Mesothelial cell of epicardium (in vitro differentiated cells): ENCODE measurements at places on chromosomes 1 and 21.

DNA sequence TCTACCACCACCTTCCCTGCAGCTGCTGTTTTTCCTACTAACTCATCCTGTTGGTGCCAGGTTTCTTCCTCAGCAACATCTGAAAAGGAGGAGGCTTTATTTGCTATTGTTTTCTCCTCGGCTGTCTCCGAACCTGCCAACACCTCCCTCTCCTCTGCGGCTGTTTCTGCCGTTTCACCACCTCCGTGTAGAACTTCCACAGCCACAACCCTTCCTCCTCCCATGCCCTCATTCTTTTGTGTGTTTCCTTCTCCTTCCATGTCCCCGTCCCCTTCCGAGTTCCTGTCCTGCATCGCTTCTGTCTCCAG is 59.0 kb upstream of the LRRC53 start:
- DNase-seq = no peak
- no peak overlapping the region for H3K4me3 ChIP-seq
- H3K36me3 ChIP-seq = no peaks in the 10 kb centered on the region
- H3K27me3 ChIP-seq = peaks cover 5% of the 10 kb centered on the region
- no peaks in the 10 kb centered on the region for H3K4me1 ChIP-seq

DNA sequence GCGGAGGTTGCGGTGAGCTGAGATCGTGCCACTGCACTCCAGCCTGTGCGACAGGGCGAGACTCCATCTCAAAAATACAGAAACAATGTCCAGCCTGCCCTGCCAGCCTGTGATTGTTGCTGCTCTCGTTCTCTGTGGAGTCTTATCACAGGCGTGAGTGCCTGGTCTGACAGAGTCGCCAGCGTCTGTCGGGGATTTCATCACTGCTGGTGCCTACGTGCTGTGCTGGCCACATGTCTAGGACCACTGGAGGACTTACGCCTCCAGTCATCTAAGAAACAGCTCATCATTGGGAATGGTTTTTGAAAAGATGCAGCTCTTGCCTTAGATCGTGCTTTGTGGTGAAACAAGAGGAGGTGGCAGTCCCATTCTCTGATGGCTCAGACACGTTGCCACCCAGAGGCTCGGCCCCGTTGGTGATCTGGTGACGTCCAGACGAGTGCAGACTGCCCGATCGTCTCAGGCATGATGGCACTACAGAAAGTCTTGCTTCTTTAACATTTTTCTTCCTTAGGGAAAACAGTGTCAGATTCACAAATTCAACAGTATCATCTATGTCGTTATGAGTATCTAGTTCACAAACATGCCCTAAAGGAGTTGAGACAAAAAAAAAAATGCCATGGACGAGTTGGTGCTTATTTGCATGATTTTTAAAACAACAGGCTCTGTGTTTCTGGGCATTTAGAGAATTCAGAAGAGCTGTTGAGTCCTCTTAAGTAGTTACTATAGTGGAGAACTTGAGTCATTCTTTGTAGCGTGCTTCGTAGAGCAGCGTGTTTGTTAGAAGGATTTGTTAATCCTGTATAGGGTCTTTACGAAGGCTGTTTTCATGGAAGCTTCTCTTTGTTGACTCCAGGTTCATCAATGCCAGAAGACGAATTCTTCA is 47.5 kb downstream of the CBS start:
- no peak overlapping the region for H3K4me3 ChIP-seq
- H3K27ac ChIP-seq = no peak overlapping the region
- H3K36me3 ChIP-seq = peaks cover 26% of the 10 kb centered on the region
- H3K4me1 ChIP-seq = peaks cover 6% of the 10 kb centered on the region
- DNase-seq = no peak

- peak overlapping the region; percentile 66 for H3K27ac ChIP-seq
- H3K4me3 ChIP-seq = no peak overlapping the region
- peaks cover 4% of the 10 kb centered on the region for H3K36me3 ChIP-seq
- H3K27me3 ChIP-seq = no peaks in the 10 kb centered on the region
These were observed 11.5 kb upstream of the CXADR start for GRCh38 chr21:17501107-17502006.

- H3K36me3 ChIP-seq = no peaks in the 10 kb centered on the region
- no peak for DNase-seq
- no peaks in the 10 kb centered on the region for H3K27me3 ChIP-seq
- peaks cover 40% of the 10 kb centered on the region for H3K4me1 ChIP-seq
- peak overlapping the region; percentile 87 for H3K27ac ChIP-seq
These were observed 39.0 kb upstream of the SYNC start for GRCh38 chr1:32741413-32742198.

GRCh38 chr21:42281181-42281680 is 34.0 kb downstream of the TFF3 start:
- H3K4me1 ChIP-seq = no peaks in the 10 kb centered on the region
- H3K4me3 ChIP-seq = no peak overlapping the region
- H3K27me3 ChIP-seq = peaks cover 14% of the 10 kb centered on the region
- DNase-seq = no peak

DNA sequence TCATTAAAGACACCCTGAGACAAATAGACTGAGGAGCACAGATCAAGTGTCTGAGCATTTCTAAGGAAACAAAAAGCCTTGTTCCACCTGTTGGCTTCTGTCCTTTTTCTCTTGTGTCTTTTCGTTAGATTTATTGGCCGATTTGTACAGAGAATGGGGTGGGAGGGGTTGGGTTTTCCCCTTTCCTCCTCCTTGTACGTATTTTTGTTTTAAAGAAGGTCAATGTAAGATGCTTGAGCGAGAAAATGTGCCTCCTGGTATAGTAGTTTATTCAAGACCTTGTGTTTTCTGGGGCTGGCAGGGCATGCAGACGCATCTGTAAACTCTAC is 1.2 kb downstream of the BCL9 start:
- H3K36me3 ChIP-seq = no peaks in the 10 kb centered on the region
- no peak for DNase-seq
- H3K4me3 ChIP-seq = no peak overlapping the region
- H3K27me3 ChIP-seq = no peaks in the 10 kb centered on the region

- DNase-seq = no peak
- H3K27me3 ChIP-seq = no peaks in the 10 kb centered on the region
- H3K4me1 ChIP-seq = peaks cover 35% of the 10 kb centered on the region
These were observed 37.5 kb downstream of the ZNF281 start for GRCh38 chr1:200372095-200372884.

- H3K4me1 ChIP-seq = peaks cover 21% of the 10 kb centered on the region
- peaks cover 22% of the 10 kb centered on the region for H3K36me3 ChIP-seq
- no peak for DNase-seq
- H3K4me3 ChIP-seq = no peak overlapping the region
These were observed 26.3 kb downstream of the MYOG start for GRCh38 chr1:203059485-203059884.

GRCh38 chr1:99852648-99853047 is 2.5 kb downstream of the AGL start:
- no peaks in the 10 kb centered on the region for H3K27me3 ChIP-seq
- H3K27ac ChIP-seq = no peak overlapping the region
- H3K36me3 ChIP-seq = peaks cover 21% of the 10 kb centered on the region
- peaks cover 27% of the 10 kb centered on the region for H3K4me1 ChIP-seq

DNA sequence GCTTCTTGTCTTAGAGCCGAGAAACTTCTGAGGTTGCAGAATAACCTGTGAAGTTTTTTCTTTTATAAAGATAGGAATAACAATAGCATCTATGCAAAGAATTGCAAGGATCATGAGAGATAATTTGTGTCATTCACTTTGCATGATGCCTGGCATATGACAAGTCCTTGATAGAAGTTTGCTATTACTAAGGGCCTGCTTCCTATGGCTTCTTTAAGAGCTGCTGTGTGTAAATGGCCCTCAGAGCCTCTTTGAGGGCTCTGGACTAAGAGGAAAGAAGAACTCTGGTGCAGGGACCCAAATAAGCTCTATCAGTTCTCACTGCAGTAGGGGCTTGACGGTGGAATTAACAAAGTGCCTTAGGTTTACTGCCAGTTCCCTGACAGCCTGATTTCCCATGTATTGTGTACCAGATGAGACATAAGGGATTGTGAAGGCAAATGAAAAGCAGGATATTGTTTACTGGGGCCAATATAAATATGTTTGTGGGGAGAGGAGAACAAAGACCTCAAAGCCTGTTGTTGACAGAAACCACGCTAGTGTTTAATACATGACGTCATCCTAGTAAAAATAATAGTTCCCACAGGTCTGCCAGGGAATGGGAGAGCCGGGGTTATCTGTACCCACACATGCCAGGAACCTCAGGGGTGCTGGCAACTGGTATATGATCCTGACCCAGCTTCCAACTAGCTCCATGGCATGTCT is 131.2 kb upstream of the UBE2U start:
- H3K4me1 ChIP-seq = peaks cover 50% of the 10 kb centered on the region
- no peaks in the 10 kb centered on the region for H3K27me3 ChIP-seq
- H3K4me3 ChIP-seq = no peak overlapping the region

DNA sequence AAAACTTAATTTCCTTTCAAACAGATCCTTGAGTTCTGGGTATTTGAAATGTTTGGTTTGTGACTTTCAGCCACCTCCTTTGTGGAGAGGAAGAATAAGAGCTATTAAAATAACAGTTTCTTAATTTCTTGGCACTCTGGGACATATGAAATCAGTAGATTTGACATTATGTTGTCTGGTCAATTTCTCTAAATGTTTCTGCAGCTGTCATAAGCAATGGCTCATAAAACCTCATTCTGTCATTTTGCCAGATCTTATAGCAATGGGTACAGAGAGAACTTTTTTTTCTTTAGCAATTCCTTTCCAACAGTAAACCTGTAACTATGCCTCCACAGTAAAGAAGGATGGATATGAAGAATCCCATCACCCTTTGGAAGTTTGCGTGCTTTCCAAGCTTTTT is 52.6 kb downstream of the LAMC1 start:
- no peaks in the 10 kb centered on the region for H3K36me3 ChIP-seq
- no peak for DNase-seq
- no peaks in the 10 kb centered on the region for H3K27me3 ChIP-seq
- H3K4me1 ChIP-seq = peaks cover 9% of the 10 kb centered on the region

DNA sequence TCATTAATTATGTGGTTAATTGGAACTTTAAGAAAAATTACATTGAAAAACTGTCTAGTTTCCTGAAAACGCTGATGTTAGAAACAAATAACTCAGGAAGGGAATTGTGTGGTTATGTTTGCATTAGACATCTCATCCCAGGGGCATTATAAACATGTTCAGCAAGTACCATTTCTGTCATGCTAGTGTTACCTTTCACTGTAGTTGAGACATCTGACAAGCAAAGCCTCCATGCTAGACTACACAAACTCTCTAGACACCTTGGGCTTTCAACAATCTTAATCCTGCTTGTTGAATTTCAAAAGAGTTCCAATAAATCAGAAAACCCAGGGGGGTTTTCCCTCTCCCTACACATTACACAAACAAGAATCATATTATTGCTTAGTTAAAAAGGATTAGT is 536.8 kb downstream of the KCNT2 start:
- H3K4me1 ChIP-seq = no peaks in the 10 kb centered on the region
- H3K4me3 ChIP-seq = no peak overlapping the region

DNA sequence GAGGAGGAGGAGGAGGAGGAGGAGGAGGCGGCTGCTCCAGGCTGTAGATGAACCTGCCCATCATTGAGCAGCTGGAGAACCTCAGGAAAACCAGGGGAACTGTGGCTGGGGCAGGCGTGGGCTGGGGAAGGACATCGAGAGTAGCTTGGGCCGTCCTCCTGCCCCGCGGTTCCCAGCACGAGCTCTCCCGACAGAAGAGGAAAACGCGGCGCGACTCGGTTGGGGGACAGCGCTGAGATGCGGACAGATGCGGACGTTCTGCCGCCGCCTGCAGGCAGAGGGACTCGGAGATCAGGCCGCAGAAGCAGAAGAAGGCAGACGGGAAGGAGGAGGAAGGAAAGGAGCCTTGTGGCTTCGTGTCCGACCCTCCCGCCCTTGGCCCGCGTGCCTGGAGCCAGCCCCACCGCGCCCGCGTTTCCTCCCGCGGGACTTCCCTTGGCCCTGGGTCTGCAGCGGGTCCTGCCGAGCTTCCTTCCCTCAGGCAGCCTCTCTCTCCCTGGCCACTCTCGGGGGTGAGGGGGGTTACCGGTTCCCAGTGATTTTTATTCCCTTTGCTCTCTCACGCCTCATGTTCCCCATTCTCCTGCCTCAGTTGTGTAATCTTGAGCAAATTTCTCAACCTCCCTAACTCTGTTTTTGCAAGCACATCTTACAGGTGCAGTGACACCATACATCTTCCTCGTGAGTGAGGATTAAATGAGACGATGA is 1.7 kb upstream of the TNFRSF9 start:
- DNase-seq = peak; percentile 31
- H3K36me3 ChIP-seq = no peaks in the 10 kb centered on the region
- peak overlapping the region; percentile 49 for H3K4me3 ChIP-seq

DNA sequence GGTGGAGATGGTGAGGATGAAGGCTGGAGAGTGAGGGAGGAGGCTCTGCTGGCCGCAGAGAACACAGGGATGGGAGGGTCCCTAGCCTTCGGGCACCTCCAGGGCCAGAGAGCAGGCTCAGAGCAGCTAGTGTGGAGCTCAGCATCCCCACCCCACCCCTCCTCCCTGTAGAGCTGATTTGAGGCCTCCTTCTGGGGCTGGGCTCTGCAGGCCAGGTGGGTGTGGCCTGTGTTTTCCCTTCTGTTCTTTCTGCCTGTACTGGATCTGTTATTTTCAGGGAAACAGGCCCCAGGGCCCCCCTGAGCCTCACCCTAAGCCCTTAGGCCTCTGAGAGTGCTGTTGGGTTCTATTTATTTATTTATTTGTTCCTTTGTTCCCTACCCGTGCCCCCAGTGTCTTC is 44.8 kb downstream of the TMCC2 start:
- H3K4me1 ChIP-seq = peaks cover 5% of the 10 kb centered on the region
- H3K36me3 ChIP-seq = peaks cover 2% of the 10 kb centered on the region
- DNase-seq = no peak
- H3K27ac ChIP-seq = no peak overlapping the region
- no peak overlapping the region for H3K4me3 ChIP-seq
- H3K27me3 ChIP-seq = no peaks in the 10 kb centered on the region

GRCh38 chr1:153565529-153566374 is at the start of gene S100A2:
Gene S100A2 (minus strand): TSS chr1:153565844. CDS start chr1:153563877, 1,967 bp downstream.
- H3K4me3 ChIP-seq = no peak within 1 kb of the TSS
- H3K4me1 ChIP-seq = peaks cover 53% of the 10 kb centered on the region
- no peak for DNase-seq
- peak within 1 kb of the TSS; percentile 97 for H3K27ac ChIP-seq
- H3K27me3 ChIP-seq = no peaks in the 10 kb centered on the region

DNA sequence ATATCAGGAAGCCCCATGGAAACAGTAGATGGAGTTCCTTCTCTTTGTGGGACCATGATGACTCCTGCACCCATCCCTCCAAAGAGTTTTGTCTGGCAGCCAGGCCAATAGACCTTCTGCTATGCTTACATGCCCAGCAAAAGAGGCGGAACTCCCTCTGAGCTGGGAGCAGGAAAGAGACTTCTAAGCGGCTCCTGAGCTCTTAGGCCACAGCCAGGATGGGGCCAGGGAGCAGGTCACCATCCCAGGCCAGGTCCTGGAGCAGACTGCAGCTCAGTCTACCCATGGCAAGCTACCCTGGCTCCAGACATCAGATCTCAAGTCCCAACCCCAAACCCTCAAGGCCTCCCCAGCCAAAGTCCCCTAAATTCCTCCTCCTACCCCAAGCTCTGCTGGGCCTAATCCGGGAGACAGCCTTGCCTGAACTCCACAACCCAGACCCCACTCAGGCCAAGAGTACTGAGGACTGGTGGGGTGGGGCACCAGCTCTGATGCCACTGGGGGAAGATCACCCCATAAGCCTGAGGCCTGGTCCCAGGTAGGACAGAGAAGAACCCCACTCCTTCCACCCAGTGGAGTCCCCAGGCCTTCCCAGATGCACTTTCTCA is 387.9 kb downstream of the MATN1 start:
- H3K27ac ChIP-seq = no peak overlapping the region
- H3K27me3 ChIP-seq = peaks cover 15% of the 10 kb centered on the region
- H3K4me3 ChIP-seq = no peak overlapping the region
